Right renal cortex interstitium (tissue), 3 donors: ENCODE measurements at places on chromosomes 16 and 17.

DNA sequence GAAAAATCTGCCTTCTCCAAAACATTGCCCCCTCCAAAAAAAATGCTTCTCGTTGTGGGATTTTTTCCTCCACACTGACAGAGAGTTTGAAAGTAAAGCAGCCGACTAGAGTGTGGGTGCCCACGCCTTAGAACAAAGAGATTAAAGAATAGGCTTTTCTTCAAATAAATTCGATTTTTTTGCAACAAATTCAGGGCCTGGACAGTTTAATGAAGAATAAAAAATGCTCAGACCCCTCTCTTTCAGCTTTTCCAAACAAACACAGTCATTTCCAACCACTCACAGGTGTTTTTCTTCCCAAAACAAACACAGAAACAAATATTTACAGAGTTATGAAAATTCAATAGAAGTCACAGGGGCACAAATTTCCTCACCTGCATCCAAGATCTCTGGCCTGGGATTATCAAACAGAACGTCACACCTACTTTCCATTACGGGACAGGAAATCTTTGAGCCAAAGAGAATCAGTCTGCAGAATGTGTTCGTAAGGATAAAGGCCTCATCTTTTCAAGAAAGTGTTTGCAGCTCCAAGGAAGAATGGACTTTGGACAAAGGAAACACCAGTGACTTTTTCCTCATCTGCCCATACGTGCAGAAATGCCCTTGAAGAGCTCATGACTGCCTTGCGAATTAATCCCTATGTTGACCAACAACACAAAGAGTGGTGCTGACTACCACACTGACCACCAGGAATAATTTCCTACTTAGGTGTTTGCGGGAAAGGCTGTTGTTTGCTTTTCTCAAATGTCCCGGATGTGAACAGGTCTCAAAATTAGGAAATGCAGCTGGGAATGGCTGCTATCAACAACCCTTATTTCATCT, 31.3 kb upstream of the TOX3 start:
- no peak for DNase-seq

- no peak for DNase-seq
Observed at GRCh38 chr17:31062346-31062745, 32.4 kb upstream of the NF1 start.

GRCh38 chr16:71666928-71667707, 41.1 kb downstream of the MARVELD3 start:
- no peak for DNase-seq

GRCh38 chr16:22898874-22899348, 84.9 kb downstream of the HS3ST2 start:
- DNase-seq = peak; percentile 72

DNA sequence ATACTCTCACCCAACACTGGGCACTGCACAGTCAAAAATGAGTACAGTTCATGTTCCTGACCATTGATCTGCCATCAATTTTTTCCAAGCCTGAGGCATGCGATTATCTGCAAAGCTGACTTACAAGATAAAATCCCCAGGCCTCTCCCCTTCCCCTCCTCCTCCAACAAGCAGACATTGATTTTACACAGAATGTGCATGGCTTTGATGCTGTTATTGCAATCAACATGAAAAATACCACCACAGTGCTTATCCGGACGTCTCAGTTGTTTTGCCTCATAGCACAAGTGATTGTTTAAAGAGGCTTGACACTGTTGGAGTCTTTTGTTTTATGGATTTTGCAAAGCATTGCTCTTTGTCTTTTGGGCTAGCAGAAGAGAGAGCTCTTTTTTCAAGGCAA, 163.8 kb downstream of the TOX3 start:
- DNase-seq = no peak

- no peak for DNase-seq
Observed at GRCh38 chr16:19913340-19913645, 28.6 kb upstream of the GPRC5B start.

- DNase-seq = no peak
Observed at GRCh38 chr17:7593296-7593695, 3.4 kb upstream of the SOX15 start.

- no peak for DNase-seq
Observed at GRCh38 chr17:2468270-2468669, 43.4 kb downstream of the METTL16 start.

DNA sequence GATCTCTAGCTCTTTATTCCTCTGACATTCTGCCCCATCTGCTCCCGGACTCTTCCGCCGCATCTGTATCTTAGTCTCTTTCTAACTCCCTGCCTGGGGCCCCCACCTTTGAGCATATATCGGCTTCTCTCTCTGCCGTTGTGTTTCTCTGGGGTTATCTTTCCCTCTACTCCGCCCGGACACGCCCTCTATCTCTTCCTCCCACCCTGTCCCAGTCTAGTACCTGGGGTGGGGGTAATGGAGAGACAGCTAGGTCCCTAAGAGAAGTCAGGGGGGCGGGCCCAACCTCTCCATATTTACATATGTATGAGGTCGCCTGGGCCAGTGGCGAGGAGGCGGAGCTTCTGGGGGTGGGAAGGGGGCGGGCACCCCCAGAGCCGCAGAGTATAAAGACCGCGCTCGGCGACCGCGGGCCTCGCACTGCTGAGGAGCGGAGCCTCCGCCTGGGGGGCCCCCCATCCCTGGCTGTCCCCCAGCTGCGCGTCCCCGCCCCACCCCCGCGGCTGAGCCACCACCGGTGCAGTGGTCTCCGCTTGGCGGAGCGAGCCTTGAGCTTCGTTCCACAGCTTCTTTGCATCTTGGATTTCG, at the start of gene ATP1B2:
TSS of gene ATP1B2 (plus strand) at position 418 of the 588 bp plus-strand sequence. CDS start 593 bp downstream, outside the sequence.
- peak; percentile 54 for DNase-seq

DNA sequence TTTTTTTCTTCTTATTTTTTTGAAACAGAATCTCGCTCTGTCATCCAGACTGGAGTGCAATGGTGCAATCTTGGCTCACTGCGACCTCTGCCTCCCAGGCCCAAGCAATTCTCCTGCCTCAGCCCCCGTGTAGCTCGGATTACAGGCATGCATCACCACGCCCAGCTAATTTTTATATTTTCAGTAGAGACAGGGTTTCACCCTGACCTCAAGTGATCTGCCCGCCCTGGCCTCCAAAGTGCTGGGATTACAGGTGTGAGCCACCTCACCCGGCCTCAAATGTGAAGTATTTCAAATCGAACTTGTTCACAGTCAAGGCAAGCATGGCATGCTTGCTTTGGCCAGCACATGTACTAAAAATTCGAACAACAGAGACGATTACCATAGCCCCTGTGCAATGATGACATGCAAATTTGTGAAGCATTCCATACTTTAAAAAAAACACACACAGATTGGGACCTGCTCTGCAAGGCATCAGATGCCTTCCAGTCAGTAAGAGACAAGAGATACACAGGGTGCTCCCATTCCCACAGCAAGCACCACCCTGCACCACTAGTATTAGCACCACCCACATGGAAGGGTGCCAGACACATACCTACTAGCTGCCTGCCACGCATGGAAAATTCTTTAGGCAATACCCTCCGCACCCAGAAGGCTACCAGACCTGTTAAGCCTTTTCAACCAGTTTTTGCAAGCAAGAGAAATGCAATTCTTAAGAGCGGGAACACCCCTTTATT, 47.2 kb downstream of the ANKRD11 start:
- DNase-seq = no peak

DNA sequence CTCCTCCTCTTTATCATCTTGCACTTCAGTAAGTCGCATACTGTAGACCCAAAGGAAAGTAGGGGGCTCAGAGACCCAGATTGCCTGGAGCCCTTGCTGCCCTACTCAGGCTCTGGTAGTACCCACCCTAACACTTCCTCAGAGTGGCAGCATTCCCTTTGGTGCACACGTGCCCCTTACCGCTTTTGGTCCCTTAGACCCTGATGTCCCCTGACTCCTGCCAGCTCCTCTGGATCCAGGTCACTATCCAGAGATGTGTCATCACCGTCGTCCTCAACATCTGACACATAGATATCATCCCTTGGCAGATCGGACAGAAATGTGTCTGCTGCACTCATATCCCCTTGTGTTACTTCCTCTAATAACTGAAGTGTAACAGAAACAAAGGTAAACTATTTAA, 5.4 kb upstream of the PSMC5 start:
- no peak for DNase-seq

- DNase-seq = no peak
Observed at GRCh38 chr16:83137894-83138293, 511.1 kb downstream of the CDH13 start.

DNA sequence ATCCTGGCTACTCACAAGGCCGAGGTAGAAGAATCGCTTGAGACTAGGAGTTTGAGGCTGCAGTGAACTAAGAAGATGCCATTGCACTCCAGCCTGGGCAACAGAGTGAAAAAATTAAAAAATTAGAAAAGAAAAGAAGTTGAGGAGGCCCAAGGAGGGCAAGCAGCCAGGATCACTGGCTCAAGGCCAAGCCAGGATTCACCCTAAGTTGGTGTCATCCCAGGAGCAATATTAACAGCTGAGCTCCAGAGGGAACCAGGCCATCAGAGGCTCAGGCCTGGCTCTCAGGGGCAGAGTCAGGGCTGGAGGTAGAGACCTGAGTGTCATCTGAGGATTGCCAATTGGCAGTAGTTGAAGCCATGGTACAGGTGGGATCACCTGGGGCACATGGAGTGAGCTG, 20.7 kb downstream of the DRC3 start:
- no peak for DNase-seq

DNA sequence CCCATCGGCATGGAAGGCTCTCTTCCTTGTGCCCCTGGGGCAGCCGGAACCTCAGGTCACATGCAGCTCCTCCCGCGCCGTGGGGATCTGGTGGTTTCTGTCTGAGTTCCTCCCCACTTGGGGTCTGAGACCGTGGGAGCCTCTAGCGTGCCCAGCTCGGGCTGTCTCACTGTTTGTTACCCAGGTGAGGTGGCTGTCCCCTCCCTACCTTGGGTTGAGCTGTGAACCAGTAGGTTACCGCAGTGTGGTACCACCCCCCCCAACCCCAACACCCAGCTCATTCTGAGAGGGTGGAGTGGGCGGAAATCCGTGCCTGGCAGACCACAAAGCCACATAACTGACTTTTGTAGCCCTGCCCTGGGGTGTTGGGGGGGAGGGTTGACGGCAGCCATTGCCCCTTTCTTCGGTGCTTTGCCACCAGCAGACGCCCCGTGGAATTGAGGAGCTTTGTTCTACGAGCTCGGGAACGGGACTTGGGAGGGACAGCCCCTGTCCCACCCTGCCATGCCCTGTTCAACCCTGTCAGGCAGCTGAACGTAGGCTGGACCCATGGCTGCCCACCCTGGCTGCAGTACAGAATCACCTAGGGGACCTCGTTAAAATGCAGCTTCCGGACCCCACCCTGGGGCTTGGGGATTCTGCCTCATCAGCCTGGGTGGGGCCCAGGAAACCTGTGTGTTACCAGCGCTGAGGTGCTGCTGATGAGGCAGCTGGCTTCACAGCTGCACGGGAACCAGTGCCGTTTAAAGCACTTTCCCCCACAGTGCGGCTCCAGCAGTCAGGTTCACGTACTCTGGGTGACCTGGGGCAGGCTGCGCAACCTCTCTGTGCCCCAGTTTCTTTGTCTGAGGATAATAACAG, 18.5 kb downstream of the RAP1GAP2 start:
- DNase-seq = no peak

DNA sequence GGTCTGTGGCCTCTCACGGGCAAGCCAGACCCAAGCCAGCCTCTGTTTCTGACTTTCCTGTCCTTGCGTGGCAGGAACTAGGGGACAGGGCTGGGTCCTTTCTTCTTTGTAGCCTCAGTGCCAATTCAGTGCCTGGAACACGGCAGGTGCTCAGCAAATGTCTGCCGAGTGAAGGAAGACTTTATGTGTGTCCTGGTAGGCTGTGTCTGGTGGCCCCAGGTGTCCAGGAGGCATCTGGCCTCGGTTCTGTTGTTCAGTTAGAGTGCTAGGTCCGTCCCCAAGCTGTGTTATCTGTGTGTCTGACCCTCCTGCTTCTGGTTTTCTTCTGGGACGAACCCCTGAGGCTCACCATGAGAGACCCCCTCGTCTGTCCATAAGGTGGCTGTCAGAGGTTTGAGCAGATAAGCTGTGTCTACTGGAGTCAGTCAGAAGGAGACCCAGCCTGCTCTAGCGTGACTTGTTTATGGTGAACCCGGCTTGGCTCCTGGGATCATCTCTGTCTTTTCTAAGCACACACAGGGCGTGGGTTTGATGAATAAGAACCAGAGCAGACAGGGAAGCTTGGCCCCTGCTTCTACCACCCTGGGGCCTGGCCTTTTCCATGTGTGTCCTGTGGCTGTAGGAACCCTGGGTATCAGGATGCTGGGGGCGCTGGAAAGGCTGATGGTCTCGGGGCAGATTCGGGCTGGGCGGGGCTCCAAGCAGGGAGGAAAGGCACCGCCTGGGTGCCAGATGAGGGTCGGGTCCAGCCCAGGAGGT, 39.3 kb downstream of the ENGASE start:
- no peak for DNase-seq

DNA sequence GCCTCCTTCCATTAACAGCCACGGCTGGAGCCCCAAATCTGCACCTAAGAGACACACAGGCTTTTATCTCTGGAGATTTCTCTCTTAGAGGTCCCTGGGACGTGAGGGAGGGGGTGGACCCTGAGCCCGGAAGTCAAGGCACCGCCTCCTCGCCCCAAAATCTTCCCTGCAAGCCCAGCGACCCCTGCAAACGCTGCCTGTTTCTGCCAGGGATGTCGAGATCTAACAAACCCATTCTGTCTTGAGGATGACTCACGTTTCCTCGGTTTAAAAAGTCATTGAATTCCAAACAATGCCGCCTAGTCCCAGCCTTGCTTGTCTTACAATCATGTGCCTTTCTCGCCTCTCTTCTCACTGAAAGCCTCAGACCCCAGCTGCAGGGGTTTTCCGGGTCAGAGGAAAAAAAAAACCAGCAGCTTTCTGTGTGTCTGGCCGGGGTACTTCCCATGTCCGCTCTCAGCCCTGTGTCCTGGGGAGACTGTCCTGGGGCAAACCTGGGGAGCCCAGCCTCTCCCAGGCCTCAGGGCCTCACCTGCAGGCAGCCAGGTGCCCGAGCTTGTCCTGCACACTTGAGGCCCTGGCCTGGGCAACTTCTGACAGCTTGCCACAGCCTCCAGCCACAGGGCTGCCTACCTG, 15.4 kb downstream of the ARL2BP start:
- DNase-seq = no peak

GRCh38 chr16:49277386-49277742, 4.3 kb downstream of the CBLN1 start:
- DNase-seq = no peak
